ENCODE measurements at places on chromosomes 2 and 18.

DNA sequence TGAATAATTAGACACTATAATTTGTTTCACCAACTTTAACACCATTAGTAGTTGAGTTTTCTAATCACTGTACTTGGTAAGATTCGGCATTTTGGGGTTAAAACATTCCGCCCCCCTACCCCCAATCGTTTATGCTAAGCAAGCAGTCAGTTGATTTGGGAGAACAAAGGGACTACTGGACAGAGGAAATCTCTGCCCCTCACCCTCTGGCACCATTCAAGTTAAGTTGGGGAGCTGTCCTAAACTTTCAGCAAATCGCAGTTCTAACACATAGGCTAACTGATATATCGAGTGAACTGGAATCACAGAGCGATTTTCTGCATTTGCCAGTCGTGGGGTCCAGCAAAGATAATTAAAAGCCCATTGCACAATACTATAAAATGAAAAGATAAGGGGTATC, 5.6 kb downstream of the KLF7 start:
- DNase-seq = no peak

GRCh38 chr2:197516393-197516761, 511 bp downstream of the MOB4 start:
- DNase-seq = no peak

- no peak for DNase-seq
Measured at GRCh38 chr18:36179562-36180355, 7.5 kb upstream of the MOCOS start.

- no peak for DNase-seq
Measured at GRCh38 chr18:63903851-63904570, 3.7 kb upstream of the SERPINB10 start.

DNA sequence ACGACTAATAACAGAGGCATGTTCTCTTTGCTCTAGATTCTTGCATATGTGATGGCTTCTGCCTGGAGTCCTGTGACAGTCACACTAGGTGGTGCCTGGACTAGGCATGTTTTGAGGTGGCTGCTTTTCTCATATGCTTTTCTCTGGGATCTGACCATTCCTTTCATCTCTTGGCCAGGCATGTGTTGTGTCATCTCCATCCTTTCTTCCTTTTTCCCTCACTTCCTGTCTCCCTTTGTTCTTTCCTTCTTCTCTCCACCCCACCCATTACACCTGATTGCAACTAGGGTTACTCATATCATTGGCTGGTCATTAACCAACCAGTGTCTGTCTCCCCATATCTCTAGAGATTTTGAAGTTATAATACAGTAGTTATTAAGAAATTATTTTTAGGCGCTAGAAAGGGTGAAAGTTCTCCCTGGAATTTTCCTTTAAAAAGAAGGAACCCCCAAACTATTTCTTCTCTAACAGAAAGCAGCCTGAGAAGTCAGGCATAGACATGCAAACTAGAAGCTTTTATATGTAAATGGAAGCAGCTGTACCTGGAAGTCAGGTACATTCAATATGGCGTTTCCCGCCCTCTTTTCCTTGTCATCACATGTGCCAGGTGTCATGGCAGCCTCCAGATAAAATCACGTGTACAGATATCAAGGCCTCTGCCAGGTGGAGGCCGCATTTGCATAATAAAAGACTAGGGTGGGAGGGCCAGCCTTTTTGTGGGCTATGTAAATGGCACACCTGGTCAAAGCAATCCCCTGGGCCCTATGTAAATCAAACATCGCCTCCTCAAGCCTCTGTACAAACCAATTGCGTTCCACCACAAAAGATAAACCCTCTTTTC, 220.4 kb upstream of the MEX3C start:
- DNase-seq = no peak

DNA sequence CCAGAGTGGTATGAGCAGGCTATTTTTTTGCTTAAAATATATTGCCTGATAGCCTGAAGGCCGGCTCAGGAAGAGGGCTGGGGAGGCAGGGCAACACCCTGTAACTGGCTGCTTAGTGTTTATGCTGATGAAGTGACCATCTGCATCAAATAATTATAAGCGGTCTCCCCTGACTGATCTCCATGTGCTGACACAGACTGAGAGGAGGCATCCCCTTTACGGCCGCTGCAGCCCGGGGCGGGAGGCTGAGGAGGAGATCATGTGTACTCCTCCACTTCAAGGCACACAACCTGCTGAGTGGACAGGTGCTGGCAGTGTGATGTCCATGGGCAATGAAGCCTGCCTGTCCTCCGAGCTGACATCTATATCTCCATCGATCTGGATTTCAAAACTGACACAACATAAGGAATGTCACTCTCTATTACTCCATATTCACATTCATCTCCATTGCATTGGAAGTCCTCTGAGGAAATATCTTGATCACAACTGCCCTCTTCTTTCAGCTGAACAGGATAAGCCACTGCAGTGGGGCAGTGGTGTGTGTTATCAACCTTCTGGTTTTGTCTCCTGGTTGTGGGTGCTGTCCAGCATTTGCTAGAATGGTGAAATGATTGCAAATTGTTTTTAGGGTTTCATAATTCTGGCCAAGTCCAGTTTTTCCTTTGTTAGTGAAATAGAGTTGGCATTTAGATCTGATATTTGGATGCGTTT, 143.5 kb downstream of the AQP4 start:
- no peak for DNase-seq

GRCh38 chr2:101349893-101350662, 37.2 kb downstream of the CREG2 start:
- DNase-seq = no peak

DNA sequence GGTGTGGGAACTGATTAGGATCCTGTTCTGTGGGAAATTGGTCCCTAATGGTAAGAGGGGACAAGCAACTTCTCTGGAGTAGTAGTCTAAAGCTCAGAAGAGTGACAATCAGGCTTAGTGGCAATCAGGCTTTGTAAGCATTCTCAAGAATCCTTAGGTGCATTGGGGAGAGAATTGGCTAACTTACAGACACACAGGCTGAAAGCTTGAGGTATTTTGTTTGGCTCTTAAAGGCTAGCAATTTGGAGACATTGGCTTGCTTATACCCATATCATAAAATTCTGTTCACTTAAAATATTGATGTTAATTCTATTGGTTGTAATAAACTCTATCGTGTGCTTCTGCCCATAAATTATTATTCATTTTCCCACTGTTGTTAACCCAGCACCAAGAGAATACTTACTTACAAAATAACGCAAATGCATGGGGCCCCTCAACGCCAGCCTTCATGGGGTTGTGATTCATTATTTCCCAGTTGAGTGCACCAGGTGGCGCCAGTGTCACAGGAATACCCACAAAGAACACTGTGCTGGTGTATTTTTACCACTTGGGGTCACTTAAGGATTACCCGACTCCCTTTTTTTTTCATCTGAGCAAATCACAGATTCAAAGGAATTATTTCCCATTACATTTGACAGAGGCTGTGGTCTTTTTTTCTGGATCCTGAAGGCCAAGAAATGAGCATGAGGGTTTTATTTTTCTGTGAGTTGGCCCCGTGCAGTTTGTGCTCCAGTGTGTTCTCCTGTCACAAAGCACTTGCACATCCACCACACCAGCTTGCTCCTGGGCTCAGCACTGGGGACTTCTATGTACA, 45.5 kb downstream of the DDX1 start:
- DNase-seq = peak; percentile 25

GRCh38 chr18:59846814-59847490, 52.8 kb upstream of the PMAIP1 start:
- DNase-seq = no peak
